ENCODE measurements at places on chromosomes 5 and 9.

DNA sequence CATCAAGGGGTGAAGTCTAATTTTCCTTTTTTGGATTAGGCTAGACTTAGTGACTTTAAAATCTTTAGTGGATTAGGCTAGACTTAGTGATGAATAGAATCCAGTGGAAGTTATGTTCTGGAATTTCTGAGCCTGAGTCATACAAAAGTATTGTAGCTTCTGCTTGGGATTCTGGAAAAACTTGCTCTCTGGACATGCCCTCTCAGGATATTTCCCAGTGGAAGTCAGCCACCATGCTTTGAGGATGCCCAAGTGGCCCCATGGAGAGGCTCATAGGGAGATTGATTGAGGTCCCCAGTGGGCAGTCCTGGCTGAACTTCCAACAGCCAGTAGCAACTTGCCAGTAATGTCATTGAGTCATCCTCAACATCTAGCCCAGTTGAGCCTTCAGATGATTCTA is 112.4 kb upstream of the PRLR start:
- no peak for DNase-seq

GRCh38 chr9:112233769-112234168 is 58.7 kb upstream of the SUSD1 start:
- peak; percentile 91 for DNase-seq

GRCh38 chr5:90641528-90641927 is 82.9 kb downstream of the ADGRV1 start:
- no peak for DNase-seq

DNA sequence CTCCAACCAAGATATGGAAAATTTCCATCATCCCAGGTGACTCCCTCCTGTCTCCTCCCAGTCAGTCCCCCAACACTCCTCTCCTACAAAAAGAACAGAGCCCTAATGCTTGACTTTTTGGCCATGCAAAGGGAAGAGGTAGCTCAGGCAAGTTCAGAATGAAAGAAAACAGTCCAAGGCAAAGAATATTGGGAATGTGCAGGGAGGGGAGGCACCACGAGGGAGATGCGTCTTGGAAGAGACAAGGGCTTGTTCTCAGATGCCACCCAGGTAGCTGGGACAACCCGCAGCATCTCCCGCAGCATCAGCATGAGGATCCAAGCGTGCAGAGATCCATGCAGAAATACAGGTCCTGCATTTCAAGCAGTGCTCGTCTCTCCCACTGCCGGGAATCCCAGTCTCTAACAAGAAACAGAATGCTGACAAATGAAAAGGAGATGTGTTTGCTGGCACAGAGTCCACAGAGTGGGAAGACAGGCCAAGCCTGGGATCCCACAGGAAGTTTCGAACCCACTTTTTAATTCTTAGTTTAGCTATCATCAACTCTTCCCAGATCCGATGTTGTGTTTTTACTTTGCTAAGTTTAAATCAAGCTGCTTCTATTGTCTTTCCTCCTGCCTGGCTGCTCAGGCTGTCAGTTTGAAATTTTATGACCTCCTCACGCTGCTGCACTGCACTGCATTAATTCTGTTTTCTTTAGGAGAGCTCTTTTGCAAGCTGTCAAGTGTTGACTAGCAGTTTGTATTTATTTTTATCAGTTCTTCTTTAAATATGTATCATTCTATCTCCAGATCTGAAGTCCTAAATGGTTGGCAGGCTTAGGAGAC is 86.8 kb upstream of the OSMR start:
- peak; percentile 44 for DNase-seq

DNA sequence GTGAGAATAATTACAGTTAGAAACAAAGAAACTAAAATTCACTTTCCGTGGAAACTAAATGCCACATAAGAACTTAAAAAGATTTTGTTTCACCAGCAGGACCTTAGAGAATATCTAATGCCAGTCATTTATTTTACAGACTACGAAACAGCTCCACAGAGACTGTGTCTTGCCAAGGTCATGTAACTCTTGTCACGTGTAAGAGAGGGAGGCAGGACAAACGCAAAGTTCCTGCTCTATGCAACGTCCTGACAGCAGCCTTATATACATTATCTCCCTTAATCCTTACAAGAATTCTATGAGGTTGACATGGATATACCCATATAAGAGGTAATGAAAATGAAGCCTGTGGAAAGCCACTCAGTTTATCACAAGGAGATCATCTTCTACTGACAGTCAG is 39.4 kb downstream of the CTNNAL1 start:
- DNase-seq: peak; percentile 18

- no peak for DNase-seq
These were observed 16.1 kb downstream of the ZFR start for GRCh38 chr5:32428426-32428825.

DNA sequence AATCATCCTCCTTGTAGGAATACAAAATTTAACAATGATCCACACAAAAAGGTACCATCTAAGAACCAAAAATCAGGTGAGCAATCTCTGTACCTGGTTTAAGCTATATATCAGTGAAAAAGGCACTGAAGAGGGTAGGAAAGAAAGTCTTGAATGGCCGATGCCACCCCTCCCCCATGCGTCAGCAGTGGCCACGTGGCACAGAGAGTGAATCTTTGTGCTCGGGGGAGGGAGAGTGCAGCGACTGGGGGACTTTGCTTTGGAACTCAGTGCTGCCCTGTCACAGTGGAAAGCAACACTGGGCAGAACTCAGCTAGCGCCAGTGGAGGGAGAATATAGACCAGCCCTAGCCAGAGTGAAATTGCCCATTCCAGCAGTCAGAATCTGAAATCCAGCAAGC is 28.3 kb upstream of the PDE4D start:
- DNase-seq: no peak

- no peak for DNase-seq
These were observed 59.4 kb downstream of the SIL1 start for GRCh38 chr5:139138809-139139208.

GRCh38 chr9:134552349-134552990 is 89.1 kb upstream of the COL5A1 start:
- no peak for DNase-seq

DNA sequence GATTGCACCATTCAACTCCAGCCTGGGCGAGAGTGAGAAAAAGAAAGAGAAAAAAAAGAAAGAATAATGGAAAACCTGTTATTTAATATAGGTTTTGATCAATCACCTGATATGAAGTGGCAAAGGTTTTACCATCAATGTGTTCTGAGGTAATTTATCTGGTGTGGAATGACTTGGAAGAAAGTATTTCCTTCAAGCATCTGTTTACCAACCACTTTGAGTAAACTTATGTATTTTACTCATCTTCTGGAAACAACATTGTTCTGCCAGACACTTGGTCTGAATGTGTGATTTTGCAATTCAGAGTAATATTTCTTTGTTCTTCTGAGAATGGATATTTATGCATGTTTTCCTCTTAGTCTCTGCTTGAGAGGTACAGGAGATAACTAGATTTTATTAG is 24.3 kb downstream of the KIF2A start:
- peak; percentile 23 for DNase-seq

DNA sequence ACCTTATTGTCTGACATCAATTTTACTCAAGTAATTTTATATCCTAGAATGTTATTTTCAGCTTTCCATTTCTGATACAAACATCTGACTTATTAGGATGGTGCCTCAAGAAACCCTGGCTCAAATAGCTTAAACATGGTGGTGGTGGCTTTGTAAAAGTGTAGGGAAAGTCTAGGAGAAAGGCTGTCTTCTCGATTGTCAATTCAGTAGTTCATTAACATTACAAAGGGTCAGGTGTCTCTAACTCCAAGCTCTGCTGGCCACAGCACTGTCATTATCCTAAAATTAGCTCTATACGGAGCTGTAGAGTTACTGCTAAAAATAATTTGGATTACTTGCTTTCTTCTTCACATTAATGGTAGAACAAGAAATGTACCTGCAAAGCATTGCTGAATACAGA is 1360.1 kb upstream of the CDH6 start:
- no peak for DNase-seq

GRCh38 chr9:99590410-99590809 is 231.3 kb upstream of the NR4A3 start:
- no peak for DNase-seq

DNA sequence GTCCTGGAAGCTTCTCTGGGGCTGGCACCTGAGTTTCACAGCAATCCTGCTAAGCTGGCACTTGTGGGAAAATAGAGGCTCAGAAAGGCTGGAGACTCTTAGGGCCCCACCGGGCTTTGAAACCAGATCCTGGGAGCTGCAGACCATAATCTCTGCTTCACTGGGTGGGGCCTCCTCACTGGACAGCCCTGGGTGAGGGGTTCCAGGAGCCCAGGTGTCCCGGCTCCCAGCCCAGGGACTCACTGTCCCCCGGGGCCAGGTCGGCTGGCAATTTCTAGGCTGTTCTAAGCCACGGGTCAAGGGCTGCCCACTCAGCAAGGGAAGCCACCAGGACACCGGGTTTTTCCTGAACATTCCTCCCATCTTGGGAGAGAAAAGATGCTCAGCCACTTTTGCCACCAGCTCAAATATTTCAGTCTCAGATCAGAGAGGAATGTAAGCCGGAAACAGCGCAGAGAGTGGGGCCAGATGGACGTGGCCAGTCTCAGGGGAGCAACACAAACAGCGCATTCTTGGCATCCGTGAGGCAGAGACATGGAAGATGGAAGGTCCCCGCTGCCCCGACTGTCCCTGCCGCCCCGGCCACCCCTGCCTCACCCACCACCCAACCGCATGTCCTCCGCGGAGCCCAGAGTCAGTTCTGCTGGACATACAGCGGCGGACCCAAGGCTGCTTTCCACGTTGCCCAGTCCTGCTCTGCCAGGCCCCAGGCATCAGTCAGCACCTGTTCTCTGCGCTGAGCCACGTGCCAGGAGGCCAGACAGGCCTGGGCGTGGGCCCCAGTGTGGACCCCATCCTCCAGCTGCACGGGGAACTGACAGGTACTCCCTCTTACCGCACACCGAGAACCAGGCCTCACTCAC is 72.6 kb downstream of the VAV2 start:
- no peak for DNase-seq

DNA sequence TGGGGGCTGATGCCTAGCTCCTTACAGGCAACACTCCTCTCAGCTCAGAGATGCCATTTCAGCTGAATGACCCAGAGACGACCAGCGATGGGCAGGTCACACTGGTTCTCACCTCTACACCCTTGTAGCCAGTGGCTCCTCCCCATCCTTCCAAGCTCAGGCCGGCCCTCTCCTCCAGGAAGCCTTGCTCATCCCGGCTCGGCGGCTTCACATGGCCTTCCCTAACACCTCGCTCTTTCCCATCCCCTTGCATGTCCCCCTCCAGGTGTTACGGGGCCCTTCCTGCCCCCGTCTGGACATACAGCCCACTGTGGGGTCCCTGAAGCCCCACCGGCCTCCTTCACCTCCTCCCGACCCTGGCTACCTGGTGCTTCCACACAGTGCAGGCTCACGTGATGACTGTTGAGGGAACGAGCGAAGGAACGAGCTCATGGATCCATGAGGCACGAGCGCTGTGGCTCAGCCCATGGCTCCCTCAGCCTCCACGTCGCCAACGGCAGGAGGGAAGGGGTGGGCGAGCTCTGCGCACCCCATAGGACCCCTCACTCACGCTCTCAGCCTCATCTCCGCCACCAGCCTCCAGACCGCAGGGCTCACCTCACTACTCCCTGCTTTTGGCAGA is 45.7 kb downstream of the SARDH start:
- no peak for DNase-seq

- DNase-seq: no peak
These were observed 86.6 kb downstream of the C5orf15 start for GRCh38 chr5:133881576-133882388.

GRCh38 chr9:32292611-32293010 is 91.8 kb upstream of the ACO1 start:
- DNase-seq: no peak

GRCh38 chr9:94586316-94586715 is 7.3 kb downstream of the FBP2 start:
- DNase-seq: no peak

GRCh38 chr5:9058666-9059065 is 487.2 kb downstream of the SEMA5A start:
- DNase-seq: peak; percentile 21

GRCh38 chr9:108535526-108535925 is 320.3 kb downstream of the ACTL7B start:
- no peak for DNase-seq

DNA sequence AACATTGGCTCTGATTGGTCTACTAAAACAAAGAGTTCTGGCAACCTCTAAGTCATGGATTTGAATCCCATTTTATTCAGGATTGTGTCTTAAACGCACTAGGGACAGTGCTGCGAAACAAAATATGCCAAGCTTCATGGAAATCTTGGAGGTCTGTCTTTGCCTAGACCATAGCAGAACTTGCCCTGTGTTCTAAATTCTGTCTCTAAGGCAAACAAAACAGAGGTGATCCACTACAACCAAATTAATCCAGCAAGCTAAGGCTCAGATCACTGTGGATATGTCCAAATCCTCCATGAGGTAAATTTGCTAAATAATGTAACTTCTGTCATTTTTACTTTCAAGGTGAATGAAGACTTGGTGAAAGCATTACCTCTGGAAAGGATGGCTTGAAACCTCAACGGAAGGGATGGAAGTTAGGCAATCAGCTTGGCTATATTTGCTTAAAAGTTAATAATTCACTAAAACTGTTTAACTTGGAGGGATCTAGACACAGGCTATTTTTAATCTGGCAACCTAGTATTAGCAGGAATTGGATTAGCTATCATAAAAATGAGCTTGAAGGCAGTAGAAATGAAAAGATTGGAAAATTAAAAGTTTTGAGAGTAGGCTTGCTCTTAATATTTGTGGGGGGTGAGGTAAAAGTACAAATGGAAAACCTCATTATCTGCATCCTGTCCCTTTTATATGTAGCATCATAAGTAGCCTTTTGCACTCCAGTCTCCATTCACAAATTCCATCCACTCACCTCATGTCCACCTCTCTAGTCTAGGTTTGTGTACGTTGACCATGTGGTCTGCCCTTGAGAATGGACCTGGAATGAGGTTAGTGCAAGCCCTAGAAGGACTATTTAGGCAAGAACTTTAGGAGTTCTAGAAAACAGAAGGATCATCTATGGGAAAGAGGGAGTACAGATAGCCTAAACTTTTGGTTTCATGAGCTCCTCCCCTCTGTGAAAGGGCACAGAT is 176.2 kb downstream of the SMC2 start:
- DNase-seq: no peak

DNA sequence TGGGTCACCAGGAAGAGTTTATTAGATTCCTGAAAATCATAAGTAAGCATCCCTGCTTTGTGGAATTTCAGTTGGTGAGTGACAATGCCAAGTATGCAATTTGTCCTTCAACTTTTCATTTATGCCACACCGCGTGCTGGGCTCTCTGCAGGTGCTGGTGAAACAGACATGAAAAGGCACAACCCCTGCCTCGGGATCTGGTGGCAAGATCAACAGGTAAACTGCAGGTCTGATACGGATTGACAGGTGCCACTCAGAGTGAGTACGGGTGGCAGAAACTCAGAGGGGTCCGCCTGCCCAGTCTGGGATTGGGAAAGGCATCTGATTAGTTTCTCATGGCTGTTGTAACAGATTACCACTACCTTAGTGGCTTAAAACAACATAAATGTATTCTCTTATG is 40.5 kb downstream of the BOD1 start:
- no peak for DNase-seq

GRCh38 chr5:126182971-126183695 is 240.1 kb upstream of the GRAMD2B start:
- peak; percentile 75 for DNase-seq
